Activated naive CD8-positive, alpha-beta T cell treated with anti-CD3 and anti-CD28 coated beads for 36 hours (primary cell): ENCODE measurements at places on chromosomes 12 and 14. TPM values are rescaled to one million over a fixed set of nuclear protein-coding genes. Genes with fewer than 3 reads are reported as not detected.

DNA sequence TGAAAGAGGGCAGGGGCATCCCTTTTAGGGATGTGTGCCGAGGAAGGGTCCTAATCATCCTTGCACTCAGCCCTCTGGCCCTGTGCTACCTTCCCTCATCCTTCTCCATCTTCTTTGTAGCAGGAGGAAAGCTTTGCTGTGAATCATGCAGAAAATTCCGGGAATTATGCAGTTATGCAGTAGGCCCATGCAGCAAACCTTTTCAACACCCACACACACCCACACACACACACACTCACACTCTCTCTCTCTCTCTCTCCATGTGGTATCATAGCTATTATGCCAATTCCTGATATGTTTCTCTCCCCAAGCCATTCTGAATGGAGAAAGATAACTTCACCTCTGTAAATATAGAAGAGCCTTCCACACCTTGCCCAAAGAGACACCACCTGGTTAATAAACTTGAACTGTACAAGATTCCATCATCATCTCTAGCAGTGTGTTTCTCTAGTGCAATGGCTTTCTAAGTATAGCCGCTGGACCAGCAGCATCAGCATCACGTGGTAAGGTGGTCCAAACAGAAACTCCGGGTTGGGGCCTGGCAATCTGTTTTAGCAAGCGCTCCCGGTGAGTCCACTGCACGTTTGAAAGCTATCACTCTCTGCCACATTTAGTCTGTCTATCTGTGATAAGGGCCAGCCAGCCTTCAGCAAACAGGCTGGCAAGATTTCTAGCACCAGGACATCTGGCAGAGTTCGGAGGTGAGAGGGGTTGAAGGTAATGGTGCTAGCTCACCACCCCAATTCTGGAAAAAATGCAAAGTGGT, 57.6 kb downstream of the MDM2 start:
- no peak for DNase-seq

DNA sequence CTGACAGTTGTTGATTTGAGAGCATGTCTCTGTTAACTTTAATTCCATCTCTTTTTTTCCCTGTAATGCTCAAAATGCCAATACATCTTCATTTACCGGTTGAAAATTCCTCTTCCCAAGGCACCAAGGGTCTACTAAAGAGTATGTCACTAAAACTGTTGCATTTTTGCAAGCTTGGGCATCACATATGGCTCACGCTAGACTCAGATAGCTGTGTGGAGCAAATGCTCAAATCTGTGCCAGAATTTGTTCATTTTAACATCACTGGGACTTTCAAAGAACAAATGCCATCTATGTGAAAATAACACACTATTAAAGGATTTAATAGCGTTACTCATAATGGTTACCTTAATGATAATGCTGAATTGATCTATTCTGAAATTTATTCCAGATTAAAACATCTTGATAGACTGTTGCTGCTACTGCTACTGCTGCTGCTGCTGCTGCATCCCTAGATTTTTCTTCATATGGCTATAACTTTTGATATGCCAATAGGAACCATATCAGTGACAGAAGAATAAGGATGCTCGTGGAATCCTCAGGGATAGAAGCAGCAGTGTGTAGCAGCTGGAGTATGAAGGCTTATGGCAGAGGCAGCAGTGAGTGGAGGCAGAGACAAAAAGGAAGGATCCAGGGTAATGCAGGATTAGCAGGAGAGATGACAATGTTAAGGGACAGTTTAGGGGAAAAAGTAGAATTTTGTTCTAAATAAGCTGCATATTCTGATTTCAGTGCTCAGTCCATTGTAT, 57.3 kb downstream of the MGAT4C start:
- DNase-seq, result no peak

DNA sequence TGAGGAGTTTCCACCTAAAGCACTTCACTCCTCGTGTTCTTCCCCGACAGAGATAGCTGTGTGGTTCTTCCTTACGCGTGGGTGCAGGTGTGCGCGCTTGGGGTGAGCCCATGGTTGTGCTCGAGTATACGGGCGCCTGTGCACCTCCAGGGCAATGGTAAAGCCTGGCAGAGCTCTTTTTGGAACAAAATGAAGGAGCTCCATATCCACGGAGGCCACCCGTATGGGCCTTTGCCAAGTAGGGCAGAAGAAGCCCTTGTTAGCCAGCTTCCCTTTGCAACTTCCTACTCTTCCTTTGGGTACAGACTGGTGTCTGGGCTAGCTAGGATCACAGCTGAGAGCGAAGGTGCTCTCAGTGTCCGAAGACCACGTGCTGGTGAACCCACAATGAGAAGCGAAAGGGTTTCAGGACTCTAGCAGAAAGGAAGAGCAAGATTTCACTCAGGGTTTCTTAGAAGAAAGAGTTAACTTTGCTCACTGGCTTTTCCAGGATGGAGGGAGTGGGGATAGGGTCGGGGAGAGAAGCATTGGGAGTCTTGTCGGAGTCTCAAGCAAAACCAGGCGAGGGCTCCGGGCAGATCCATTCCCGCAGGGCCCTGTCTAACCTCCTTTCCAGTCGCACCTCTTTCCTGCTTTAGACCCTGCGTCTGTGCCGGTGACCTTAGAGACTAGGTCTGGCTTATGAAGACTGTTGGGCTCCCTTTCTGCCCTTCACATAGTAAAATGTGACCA, 960 bp upstream of the LRFN5 start:
- DNase-seq, result no peak

MYF6 gene
- total RNA-seq, result not detected

- peak; percentile 81 for DNase-seq
Observed at GRCh38 chr12:132560614-132561426, 49.6 kb downstream of the LRCOL1 start.

TEDC1 gene
- total RNA-seq, result 34.9 TPM

- DNase-seq, result no peak
Observed at GRCh38 chr14:85536833-85537190, 6.9 kb downstream of the FLRT2 start.

GRCh38 chr14:30129807-30130206, 202.2 kb upstream of the PRKD1 start:
- DNase-seq, result no peak

DNA sequence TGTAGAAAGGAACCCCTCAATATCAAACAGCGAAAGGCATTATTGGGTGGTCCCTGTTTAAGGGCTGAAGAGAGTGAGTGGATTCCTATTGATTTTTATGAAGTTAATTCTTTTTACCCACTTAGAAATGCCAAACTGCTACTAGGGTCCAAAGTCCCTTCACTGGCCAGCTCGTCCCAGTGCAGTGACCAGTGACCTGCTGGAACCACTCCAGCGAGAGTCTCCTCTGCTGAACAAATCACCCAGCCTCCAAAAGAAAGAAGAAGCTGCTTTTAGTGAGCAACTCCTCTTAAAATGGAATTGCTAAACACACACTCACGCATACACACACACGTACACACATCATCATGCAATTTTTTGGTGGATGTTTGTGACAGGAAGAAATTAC, 198.2 kb upstream of the PLEKHG7 start:
- DNase-seq, result no peak

DNA sequence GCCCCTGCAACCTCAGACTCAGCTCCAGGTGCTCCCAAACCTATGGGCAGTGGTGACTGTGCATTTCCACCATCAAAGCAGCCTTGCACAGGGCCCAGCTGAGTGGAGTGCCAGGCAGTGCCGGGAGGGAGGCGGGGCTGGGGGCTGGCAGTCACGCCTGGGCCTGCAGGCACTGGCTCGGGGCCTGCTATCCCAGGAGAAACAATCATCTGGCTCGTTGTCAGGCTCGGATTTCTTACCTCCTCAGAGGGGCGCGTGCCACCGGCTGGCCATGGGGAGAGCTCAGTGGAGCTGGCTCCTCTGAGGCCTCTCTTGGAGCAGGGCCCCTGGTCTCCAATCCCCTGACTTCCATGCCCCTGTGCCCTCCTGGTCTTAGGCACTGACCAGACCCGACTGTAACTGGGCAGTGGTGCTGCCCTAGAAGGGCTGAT, 20.2 kb upstream of the PPP1R13B start:
- DNase-seq, result no peak

- no peak for DNase-seq
Observed at GRCh38 chr12:1384910-1385309, 209.5 kb downstream of the FBXL14 start.

LBHD2 gene
- not detected for total RNA-seq

DNA sequence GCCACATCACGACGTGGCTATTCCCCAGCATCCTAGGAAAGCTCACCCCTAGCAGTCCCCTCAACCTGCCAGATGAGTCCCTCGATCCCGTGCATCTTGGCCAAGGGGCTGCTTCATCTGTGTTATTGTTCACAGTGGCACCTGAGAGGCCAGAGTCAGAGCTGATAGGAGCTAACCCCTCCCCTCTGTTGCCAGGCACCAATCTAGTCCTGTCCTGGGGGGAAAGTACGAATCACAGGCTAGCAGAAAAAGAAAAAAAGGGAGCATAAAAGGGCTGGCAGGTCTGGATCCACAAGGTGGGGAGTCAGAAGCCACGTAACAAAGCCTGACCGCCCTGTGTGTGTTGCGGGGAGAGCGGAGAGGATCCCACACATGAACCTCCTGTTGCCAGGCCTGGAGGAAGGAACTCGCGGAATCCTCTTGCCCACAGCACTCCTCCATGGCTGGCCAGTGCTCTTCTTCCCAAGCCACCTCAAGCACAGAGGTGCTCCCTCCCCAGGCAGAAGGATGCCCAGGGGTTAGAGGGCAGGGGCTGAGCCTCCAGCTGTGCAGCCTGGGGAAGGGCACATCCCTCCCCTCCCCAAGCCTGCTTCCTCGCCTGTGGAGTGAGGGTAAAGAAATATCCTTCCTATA, 91.8 kb downstream of the ITPK1 start:
- DNase-seq, result no peak

- no peak for DNase-seq
Observed at GRCh38 chr14:62126879-62127478, 364.8 kb downstream of the SNAPC1 start.

DNA sequence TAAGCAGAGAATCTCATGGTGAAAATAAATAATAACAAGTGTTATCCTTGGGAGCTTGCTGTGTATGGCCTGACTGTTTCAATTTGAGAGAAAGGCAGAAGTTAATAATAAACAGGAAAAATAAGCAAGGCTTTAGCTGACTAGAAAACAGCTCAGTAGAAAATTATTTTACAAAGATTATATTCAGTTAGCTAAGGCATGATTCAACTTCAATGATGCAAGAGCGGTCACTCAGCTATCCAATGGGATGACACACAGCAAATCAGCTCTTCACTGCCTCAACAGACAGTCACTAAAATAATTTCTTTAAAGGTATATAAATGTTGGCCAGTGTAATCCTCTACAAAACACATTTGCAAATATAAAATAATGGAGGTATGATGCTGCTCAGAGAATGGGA, 18.6 kb downstream of the GSTZ1 start:
- DNase-seq, result no peak

GCN1 gene
- total RNA-seq, result 143 TPM

GRCh38 chr12:29617407-29617803, 119.9 kb upstream of the OVCH1 start:
- DNase-seq, result no peak

- no peak for DNase-seq
Observed at GRCh38 chr14:89309670-89310177, 107.3 kb downstream of the FOXN3 start.
